Germinal center (tissue), 1 donor: ENCODE measurements at places on chromosomes 13 and 19.

GRCh38 chr13:42754801-42755510, 26.4 kb upstream of the FAM216B start:
- no peak for DNase-seq

DNA sequence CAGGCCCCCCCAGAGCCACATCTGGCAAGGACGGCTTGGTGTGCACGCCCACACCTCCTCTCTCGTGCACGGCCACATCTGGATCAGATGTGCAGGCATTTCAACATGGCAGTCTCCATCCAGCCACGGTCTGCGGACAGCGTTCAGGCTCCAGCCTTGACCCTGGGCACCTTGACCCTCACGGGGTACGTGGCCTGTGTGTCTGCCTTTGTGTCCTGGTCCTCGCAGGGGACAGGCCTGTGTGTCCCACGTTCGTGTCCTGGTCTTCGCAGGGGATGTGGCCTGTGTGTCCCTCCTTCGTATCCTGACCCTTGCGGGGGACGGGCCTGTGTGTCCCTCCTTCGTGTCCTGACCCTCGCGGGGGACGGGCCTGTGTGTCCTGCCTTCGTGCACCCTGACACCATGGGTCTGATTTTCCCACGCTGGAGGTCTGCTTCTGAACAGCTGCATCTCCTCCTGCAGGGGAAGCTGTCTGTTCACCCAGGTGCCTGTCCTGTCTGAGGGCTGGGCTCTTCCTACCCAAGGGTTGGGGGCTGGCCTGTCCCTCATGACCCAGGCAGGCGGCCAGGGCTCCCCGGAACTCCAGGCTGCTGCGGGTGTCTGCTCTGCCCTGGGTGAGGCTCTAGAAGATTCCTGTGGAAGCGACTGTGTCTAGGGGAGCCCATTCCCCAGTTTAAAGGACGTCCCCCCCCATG, 25.3 kb downstream of the RASA3 start:
- DNase-seq: no peak

- peak; percentile 9 for DNase-seq
These were observed 104.4 kb downstream of the ZNF486 start for GRCh38 chr19:20271215-20271926.

DNA sequence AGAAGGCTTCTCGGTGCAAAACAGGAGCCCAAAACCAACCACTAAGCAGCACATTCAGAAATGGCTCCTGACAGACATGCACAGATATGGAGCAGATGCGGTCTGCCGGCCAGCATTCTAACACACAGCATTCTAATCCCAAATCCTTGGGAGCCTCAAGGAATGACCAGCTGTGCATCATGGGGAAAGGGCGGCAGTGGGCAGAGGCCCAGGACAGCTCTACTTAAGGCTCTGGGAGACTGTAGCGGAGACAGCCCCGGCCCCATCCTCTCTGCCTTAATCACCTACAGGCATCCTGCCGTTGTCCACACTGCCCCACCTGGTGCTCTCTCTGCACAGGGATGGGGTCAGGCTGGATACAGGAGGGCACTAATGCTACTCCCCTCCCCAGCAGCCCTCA, 1016.0 kb downstream of the UQCRFS1 start:
- no peak for DNase-seq

- DNase-seq: no peak
These were observed 77.4 kb upstream of the FARP1 start for GRCh38 chr13:98065468-98065867.

DNA sequence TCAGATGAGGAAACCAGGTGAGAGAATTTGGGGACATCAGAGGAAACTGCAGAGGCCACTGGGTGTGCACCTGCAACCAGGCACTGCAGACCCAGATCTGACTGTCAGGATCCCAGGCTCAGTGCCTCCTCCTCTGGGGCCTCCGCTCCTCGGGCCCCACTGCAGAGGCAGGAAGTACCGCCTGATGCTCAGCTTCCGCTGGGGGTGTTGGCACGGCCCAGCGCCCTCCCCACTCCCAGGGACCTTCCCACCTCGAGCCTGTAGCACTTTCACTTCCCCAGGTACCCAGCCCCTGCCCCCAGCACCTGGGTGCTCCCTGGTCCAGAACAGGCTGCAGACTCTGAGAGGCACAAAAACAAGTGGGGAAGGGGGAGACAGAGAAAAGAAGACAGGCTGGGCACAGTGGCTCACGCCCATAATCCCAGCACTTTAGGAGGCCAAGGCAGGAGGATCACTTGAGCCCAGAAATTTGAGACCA, 1.4 kb upstream of the CD37 start:
- DNase-seq: peak; percentile 89

DNA sequence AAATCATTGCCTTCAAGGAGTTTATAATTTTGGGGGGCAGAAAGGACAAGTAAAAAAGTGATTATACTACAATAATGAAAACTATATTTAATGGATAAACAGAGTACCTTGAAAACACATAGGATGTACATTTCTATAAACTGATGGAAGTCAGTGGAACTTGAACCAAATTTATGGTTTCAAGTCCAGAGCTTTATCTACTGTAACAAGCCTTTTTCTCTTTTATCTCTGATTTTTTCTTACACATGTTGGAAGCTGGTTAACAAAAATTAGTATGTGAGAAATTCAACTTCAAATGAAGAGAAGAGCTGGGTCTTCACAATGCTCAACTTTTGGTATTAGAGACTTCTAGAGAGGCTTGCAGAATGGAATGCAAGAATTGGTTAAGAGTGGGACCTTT, 393.6 kb downstream of the LMO7 start:
- DNase-seq: no peak

- no peak for DNase-seq
These were observed 141.7 kb upstream of the SERP2 start for GRCh38 chr13:44231786-44232516.

DNA sequence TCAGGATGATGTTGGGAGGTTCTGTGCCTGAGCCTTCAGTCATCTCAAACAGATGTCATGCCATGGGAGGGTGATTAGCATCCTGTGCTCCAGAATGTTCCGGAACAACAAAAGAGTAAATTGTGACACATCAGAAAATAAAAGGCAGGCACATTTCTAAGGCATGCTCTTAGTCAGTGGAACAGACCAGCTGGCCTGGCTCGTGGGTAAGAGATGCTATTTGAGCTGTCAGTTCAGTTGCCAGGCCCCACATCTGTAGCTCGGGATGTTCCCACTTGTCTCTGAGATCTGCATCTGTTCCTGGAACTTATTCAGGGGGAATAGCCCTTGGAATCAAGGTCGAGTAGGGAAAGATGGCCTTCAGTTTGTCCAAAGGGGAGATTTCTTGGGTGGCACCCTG, 26.0 kb downstream of the OLFM4 start:
- DNase-seq: no peak

- DNase-seq: no peak
These were observed 246.1 kb downstream of the UQCRFS1 start for GRCh38 chr19:28966737-28967399.

DNA sequence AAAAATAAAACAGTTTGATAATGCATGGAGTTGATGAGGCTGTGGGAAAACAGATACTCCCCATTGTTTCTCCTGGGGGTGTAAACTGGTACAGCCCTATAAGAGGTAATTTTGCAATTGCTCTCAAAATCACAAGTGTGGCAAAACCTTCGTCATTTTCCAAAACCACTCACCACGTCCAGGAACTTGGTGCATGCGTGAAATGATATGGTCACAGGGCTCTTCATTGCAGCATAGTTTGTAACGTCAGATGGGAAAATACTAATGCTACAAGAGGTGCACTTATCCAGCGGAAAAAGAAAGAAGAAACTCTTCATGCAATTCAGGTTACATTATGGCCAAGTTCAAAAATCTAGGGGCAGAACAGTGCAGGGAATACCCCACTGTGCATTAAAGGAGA, 11.9 kb upstream of the PLAUR start:
- DNase-seq: no peak

DNA sequence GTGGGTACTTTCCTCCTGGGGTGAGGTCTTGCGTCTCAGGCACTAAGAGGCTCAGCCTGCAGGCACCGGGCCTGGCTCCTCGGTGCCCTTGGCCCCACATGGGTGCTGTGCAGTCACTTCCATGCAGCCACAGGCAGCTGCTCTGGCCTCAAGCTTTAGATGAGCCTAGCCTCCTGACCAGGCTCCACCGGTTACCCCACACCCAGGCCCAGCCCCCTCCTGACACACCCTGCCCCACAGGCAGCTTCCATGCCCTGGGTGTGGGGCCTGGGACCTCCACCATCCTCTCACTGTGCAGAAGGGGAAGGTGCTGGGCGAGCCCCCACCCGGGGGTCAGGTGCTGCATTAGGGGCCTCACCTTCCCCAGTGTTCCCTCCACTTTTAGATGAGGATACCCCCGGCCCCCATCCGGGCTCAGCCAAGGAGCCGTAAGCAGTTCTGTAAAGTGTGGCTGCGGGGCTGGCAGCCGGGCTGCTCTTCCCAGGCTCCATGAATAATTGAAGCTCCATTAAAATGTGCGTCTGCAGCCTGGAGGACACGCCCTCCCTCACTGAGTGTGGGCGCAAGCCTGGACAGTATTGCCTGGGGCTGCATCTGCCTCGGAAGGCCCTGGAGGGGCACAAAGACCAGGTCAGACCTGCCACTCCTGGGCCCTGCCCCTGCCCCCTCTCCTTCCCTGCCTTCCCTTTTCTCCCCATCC, 72.5 kb upstream of the KCTD15 start:
- DNase-seq: no peak

DNA sequence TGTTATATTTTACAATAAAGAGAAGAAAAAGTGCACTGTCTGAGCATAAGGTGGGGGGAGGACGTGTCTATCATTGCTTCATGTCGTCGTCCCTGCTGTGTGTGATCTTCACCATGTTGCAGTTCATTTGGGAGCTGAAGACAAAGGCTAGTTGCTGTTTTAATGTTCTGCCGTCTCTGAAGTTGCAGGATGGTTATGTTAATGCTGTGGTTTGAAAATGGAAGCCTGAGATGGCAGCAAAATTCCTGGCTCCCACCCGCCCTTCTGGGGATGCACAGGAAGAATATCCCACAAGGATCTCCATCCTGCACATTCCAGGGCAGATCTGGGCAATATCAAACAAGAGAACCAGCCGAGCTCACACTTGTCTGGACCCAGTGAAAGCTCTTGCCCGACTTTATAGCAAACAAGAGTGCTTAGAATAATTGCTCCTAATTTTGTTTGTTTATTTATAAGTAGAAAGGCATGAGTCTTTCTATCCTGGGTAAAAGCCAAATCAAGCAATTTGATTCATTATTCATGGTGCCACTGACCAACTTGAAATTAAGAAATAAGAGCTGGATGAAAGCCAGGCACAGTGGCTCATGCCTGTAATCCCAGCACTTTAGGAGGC, 110.3 kb upstream of the ABCC4 start:
- DNase-seq: no peak

DNA sequence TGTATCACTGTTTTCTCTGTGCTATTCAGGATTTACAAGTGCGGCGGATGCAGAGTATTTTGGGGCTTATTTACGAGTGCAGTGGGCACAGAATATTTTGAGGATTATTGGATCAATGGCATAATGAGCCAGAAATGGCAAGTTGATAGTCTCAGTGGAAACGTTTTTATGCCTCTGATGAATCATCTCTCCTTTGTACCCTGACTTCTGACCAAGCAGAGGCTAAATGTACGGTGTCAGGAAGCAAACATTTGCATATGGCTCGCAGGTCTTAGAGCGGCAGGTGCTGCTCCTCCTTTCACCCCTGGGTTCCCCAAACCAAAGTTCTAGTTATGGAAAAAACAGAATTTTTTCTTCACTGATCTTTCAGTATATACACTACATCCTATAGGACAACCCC, 94.5 kb downstream of the LIG4 start:
- no peak for DNase-seq

DNA sequence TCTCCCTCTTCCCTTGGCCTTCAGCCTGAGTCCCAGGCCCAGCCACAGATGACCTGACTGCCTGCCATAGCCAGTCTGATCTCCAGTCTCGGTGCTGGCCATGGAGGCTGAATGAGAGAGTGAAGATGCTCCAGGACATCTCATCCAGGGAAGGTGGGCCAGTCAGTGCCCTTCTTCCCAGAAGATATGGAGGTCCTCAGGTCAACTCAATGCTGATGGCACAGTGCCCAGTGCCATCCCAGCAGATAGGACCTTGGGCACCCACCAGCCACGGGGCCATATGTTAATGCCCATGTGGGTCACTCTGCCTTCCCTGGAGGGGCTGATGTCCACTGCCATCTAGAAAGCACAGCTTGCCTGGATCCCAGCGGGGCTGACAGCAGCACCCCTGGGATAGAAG, 7.2 kb downstream of the VSTM2B start:
- DNase-seq: no peak

DNA sequence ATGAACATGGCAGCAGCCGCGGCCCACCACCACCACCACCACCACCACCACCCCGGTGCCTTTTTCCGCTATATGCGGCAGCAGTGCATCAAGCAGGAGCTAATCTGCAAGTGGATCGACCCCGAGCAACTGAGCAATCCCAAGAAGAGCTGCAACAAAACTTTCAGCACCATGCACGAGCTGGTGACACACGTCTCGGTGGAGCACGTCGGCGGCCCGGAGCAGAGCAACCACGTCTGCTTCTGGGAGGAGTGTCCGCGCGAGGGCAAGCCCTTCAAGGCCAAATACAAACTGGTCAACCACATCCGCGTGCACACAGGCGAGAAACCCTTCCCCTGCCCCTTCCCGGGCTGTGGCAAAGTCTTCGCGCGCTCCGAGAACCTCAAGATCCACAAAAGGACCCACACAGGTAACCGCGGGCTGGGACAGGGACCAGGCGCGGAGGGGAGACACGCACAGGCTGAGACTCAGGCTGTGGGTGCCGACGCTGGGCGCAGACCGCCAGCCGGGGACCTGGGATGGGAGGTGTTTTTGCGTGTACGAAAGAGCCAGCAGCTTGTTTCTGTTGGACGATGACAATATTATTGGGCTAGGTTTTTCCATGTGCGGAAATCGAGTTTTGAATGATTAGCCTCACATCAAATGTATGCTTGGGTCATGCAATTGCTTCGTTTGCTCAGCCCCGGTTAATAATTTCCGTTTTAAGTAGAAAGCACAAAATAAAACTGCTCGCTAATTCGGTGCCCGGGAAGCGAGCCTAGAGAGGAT, 1.3 kb downstream of the ZIC2 start:
- DNase-seq: no peak

GRCh38 chr19:42433503-42434260, 6.5 kb upstream of the LIPE start:
- peak; percentile 51 for DNase-seq

DNA sequence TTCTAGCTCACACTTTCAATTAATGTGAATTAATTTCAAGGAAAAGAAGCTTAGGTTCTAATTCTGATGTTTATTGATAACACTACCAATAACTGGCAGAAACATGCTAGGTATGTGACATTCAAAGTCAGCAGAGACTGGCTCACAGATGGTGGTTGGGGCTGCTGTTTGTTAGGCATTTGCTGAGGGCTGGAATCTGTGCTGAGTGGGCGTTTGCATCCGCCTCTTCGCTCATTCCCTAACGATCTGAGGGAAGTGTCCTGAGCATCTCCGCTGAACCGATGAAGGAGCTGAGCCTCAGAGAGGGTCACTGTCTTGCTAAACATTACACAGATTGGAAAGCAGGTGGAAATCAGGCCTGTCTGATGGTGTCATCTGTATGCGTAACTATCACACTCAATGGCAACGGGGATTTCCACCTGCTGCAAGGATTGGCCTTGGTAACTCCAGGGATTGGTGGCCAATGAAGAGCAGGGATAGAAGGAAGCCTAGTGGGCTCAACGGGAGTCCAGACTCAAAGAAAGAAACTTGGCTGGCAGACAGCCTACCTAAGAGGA, 338.9 kb downstream of the TEX29 start:
- no peak for DNase-seq

- DNase-seq: no peak
These were observed 50.6 kb downstream of the KLF5 start for GRCh38 chr13:73109288-73109899.

GRCh38 chr19:2334986-2335846, 6.7 kb downstream of the SPPL2B start:
- DNase-seq: no peak
